ENCODE measurements at places on chromosomes 3 and 15.
A peak's percentile ranks its signal among the peaks of the same experiment; 100 is the strongest.

DNA sequence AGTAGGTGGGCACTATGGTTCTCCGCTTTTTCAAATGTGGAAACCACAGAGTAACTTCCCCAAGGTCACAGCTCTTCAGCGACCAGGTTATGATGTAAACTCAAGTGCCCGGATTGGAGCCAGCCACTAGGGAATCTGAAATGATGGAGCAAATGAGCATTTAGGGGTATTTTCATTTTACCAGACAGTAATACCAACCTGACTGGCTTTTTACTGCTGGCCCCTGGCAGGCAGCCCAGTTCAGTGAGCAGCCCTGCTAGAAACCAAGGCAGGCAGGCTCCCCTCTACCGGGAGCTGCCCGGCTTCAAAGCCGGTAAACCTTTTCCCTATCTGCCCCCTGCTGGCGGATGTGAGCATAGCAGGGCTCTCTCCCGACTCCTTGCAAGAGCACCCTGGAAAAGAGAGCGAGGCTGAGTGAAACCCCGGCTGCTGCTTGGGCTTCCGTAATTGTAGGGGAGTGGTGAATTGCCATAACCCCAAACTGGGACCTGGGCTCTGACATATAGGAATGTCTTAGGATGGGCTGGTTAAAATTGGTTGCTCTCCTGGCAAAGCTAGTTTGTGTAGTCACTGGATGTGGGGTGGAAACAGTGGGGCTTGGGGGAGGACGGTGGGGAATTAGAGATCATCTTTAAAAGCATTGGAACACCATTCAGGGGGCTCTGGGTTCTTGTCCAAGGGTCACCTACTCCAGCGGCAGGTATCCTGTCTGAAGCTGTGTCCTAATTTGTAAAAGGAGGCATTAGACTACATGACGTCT, 98.0 kb upstream of the TNFAIP8L3 start:
- DNase-seq = peak; percentile 90

- DNase-seq = no peak
These were observed 43.6 kb upstream of the CNOT10 start for GRCh38 chr3:32641356-32641755.

DNA sequence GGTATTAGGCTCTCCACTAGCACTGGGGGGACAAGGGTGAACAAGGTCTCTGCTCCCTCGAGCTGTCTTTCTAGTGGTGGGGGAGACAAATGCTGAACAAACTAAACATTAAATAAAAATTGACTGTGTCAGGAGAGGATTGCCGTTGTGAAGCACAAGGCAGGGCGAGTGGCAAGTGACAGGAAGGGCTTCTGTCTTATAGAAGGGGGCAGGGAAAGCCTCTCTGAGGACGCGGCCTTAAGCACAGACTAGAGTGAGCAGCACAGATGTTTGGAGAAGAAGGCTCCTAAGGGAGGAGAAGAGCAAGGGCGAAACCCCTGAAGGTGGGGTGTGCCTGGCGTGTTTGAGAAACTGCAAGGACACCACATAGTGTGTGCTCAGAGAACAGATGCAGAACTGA, 50.9 kb upstream of the ATP2B2 start:
- DNase-seq = no peak

DNA sequence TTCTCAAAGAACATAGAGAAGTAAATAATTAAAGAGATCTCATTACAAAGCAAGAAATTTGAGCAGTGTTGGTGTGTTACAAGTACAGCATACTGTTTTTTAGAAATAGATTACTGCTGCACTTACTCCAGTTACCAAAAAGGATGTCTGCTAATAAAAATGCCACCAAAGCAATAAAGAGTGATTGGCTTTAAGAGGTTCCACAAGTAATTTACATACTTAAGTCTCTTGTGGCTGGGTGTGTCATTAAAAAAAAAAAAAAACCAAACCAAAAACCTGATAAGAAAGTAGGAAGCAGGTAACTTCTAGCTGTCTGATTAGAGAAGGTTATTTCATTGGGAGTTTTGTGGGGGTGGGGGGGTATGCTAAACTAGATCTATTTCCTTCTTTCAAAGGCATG, 15.2 kb downstream of the RAB11A start:
- no peak for DNase-seq
